IPS DF 6.9 (cell line): ENCODE measurements at places on chromosomes 12 and 14.

DNA sequence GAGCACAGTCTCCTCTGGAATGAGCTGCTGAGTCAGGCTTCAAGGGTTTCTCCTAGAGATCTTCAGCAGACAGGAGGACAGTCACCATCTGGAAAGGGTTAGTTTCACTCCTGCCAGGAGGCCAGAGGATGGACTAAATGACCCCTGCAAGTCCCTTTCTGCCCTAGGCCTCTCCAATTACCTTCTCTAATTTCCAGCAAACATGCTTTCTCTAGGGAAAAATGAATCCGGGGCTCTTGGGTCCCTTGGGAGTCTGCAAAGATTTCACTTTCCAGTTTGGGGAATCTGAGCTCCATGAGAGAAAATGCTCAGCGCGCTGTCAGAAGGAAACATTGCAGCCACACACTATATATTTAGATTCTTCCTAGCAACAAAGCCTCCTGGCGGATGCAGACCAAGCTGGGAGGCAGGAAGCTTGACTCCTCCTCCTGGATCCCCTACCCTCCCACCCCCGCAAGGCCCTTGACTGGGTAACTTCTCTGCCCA, 184.4 kb upstream of the CCND2 start:
- no peak for DNase-seq

GRCh38 chr14:99664058-99664936, 19.4 kb downstream of the HHIPL1 start:
- peak; percentile 87 for DNase-seq

DNA sequence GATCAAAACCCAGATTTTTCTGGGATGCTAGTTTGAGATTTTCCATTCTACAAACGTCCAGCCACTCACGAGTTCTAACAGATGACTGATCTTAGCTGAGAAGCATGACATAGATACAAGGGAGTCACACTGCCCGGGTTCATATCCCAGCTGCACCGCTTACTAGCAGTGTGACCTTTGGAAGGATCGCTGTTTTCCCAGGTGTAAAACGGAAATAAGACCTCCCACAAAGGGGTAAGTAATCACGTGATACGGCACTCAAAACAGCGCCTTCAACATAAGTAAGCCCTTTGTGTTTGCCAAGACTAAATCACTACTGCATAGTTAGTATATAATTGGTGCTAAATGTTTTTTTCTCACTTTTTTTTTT, 624 bp upstream of the PWP1 start:
- no peak for DNase-seq

GRCh38 chr14:85333313-85333712, 196.6 kb upstream of the FLRT2 start:
- DNase-seq, result no peak

- no peak for DNase-seq
These were observed 1.3 kb downstream of the C12orf75 start for GRCh38 chr12:105331805-105332251.

DNA sequence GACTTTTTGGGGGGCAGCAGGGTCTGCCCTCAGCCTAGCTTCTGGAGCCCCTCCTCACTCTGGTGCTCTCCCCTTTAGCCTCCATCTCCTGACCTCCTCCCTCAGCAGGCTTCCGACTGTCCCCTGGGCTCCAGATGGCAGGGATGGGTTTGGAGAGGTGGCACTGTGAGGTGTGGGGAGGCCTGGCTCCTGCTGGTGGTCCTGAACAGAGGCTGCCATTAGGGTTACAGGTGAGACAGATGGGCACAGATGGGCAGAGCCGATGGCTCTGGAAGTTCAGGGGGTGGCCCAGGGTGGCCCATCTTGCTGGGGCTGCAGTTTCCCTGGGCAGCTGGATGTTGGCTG, 68.5 kb upstream of the BEGAIN start:
- no peak for DNase-seq

- no peak for DNase-seq
These were observed 4.2 kb downstream of the PRICKLE1 start for GRCh38 chr12:42585154-42585840.

GRCh38 chr14:99344051-99344758, 72.2 kb upstream of the BCL11B start:
- DNase-seq, result no peak

GRCh38 chr12:124036657-124037109, 63.7 kb downstream of the ZNF664 start:
- DNase-seq, result peak; percentile 25

DNA sequence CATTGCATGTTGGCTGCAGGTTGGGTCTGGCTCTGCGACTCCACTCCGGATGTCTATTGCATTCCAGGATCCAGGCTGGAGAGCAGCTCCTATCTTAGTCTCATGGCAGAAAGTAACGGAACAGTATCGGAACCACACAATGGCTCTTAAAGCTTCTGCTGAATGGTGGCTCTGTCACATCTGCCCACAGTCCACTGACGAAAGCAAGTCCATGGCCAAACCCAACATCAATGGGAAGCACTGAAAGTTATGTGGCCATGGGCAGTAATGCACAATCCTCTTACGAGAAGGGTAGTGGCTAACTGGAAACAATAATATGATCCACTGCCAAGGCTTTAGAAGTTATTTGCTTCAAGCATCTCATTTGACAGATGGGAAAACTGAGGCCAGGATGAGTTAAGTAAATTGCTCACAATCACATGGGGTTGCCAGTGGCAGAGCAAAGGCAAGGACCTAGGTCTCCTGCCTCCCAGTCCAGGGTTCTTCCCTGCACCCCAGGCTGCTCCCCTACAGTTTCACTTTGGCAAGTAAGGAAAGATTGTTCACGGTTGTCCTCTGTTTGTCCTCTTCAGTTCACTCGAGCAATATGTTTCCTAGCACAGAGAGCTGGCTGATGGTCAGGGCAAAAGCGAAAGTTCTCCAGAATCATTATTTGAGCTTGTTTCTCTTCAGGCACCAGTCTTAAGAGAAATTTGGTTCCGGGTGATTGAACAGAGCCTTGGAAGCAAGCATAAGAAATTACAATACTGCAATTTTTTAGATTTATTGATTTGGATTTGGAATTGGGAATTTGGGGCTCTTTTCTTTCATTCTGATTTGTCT, 54.2 kb downstream of the CKAP4 start:
- DNase-seq, result no peak

DNA sequence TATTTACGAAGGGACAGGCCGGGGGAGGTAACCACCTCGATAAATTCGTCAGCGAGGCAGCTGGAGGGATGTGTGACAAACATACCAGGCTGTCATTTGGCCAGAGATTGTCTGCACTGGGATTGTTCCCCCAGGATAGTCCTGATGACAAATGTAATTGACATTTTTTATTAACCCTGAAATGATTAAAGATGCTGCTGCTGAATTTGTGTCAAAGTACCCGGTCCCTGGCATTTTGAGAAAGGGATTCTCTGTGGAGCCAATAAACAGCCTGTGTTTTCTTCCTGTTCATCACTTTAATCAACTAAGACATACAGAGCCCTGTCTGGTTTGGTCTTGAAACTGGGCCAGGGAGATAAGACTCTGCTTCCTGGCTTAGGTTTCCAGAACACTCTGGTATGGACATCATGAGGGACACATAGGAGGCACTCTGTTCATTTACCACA, 117.6 kb downstream of the SLC25A47 start:
- DNase-seq, result no peak

DNA sequence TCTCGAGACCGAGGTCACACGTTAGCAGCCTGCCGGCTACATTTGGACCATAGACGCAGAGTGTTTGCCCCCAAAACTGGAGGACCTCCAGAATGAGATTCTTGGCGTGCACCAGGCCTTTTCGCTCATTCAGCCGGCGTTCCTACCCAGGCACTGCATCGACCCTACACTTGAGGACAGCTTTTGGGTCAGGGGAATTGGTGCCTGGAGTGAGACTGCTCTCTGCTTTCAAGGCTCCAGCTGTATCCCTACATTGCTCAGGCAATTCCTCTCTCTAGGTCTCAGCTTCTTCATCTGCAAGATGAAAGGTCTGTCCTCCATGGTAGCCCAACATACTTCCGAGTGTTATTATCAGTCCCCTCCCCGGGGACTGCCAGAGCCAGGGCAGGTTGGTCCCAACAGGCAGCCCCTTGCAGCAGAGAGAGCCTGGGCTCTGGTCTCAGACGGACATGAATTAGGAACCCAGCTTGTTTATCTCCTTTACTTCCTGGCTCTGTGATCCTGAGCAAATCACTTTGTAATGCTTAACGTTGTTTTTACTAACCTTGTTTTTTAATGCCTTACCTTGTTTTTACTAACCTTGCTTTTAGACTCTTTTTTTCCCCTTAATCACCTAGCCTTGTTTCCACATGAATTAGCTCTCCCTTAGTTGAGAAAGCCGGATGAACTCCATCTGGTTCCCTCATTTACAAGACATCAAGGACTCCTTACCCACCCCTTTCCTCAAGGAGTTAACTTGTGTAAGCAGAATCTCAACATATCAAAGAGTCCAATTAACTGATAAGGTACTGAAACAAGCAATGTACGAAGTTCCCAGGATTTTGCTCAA, 892 bp downstream of the TCHP start:
- DNase-seq, result no peak

- DNase-seq, result no peak
These were observed 10.6 kb upstream of the ART4 start for GRCh38 chr12:14853961-14854360.

DNA sequence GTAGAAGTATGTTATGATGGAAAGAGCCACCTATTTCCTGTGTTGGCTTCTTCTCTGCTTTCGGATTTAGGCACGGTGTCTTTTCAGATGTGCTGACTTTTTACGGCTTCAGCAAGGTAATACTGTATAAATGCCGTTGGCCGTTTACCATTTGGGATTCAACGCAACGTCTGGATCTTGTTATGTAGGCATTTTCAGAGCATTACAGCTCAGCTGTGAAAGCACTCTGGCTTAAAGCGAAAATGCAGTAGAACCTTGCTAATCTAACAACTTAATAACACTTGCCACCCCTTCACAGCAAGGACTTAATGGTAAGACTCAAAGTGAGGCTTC, 229.9 kb downstream of the EFCAB11 start:
- DNase-seq, result no peak

DNA sequence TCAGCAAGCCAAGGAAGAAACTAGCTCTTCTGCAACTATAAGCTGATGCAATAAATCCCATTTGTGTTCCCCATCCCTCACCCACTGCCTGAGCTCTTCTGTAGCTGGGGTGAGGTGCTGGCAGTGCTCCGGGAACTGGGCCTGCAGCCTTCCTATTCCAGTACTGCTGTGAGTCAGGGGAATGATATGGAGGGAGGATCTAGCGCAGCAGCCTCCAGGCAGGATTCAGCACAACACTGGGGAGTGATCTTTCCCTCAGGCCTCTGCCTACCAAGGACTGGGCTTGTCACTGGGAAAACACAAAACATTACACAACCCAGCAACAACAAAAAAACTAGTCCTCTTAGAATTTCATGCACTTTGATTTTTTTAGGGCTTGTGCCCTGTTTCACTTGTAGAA, 58.7 kb downstream of the ST8SIA1 start:
- DNase-seq, result no peak

- no peak for DNase-seq
These were observed 34.0 kb upstream of the CLMN start for GRCh38 chr14:95353664-95354063.

DNA sequence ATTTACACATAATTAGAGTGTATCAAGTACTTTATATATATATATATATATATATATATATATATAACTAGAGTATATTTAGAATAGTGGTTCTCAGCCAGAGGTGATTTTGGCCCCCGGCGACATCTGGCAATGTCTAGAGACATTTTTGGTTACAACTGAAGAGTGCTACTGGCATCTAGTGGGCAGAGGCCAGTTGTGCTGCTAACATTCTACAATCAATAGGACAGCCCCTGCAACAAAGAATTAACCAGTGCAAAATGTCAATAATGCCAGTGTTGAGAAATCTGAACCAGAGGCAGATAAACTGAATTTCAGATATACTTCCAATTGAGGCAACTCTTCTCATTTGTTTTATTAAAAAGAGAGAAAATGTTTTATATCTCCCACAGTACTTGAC, 8.9 kb downstream of the GTF2A1 start:
- no peak for DNase-seq

DNA sequence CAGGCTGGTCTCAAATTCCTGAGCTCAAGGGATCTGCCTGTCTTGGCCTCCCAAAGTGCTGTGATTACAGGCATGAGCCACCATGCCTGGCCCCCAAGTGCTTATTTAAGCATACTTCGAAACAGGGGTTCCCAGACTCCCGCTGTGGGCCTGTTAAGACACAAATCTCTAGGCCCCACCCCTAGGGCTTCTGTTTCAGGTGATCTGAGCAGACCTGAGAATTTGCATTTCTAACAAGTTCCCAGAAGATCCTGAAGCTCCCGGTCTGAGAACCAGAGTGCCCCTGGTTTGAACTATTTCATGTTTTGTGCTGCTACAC, 25.0 kb downstream of the GCH1 start:
- peak; percentile 35 for DNase-seq

DNA sequence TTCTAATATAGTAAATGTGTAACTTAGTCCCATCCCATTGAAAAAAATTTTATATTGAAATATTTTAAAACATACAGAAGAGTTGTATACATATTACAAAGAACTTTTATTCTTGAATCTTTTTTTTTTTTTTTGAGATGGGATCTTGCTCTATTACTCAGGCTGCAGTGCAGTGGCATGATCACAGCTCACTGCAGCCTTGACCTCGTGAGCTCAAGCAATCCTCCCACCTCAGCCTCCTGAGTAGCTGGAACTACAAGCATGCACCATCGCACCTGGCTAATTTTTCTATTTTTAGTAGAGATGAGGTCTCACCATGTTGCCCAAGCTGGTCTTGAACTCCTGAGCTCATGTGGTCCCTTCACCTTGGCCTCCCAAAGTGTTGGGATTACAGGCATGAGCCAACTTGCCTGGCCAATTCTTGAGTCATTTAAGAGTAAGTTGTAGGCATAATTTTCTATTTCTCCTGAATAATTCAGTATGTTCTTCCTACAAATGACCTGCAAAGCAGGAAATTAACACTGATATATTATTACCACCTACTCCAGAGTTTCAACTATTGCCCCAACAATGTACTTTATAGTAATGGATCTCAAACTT, 153.0 kb upstream of the BMP4 start:
- DNase-seq, result no peak

DNA sequence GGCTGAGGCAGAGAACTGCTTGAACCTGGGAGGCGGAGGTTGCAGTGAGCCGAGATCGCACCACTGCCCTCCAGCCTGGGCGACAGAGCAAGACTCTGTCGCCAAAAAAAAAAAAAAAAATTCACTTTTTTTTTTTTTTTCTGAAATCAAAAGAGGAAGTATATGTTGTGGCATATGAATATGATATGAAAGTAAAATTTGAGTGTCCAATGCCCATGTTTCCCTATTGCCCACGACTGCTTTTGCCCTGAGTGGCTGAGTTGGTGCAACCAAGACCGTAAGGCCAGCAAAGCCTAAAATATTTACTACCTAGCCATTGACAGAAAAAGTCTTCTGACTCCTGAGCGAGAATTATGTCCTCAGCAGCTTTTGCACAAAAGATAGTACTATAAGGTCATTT, 101.7 kb upstream of the PARP11 start:
- DNase-seq, result no peak

DNA sequence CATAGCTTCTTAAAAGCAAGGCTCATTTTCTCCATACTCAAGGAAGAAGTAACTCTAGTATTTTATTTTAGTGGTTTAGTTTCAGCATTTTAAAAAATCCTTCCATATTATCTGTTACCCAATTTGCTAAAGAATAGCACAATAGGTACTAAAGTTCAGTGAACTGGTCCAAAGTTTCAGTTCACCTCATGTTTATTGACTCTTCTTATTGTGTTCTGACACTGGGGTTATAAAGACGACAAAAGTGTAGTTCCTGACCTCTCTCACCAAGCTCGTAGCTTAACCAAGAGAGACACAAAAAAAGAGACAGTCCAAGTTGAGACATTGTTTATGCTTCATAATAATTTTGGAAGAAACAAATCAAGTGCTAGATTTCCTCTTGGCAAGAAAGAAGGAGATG, 40.8 kb upstream of the SLC38A2 start:
- DNase-seq, result no peak

GRCh38 chr12:52539821-52540173, 13.1 kb downstream of the KRT71 start:
- DNase-seq, result no peak
